ENCODE measurements at places on chromosomes 6 and 20.

DNA sequence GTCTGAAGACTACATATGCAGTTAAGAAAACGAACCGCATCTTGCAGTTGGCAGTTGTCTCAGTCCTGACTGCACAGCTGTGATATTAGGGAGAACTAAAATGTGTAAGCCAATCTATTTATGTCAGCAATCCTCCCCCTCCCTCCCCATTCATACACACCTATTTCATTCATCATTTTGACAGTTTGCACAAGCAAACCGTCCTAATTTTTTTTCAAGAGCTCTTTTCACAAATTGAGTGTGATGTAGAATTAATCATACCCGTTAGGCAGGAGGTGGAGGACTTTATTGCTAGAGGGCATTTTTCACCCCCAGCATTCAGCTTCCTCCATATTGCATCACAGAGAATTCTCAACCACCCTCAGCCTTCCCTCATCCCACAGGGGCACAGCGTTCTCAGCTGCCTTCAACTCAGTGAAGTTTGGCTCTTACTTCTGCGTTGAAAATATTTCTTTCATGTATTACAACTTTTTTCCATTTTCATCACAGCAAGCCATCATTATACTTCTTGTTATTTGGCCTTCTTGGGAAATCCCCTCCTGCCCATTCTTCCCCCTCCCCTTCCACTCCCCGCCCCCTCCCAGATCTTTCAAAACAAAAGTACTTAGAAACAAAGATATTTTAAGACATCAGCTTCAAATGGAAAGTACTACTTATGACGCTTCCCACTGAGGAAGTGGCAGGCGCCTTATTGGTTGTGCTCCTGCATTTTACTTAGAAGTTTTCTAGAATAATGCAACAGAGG, 37.5 kb downstream of the NOX3 start:
- ATAC-seq, result peak; percentile 13

GRCh38 chr20:48586730-48587129, 241.1 kb downstream of the PREX1 start:
- ATAC-seq, result no peak

- ATAC-seq, result no peak
Measured at GRCh38 chr6:47724300-47724699, 25.9 kb downstream of the ADGRF4 start.

DNA sequence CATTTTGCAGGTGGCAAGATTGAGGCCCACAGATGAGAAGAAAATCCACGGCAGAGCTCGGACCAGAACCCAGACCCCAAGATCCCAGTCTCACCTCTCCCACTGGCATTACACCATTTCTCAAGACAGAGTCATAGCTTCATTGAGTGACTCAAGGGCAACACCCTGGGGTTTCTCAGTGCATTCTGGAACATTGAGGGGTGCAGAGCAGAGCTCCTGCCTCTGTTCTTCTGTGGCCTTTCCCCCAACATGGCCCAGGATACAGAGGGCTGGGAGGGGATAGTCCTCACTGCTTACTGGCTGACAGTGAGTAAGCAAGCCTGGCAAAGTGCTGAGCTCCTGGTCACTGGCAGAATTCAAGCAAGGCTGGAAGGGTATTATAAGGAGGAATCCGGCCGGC, 74.0 kb downstream of the MDGA1 start:
- peak; percentile 65 for ATAC-seq

DNA sequence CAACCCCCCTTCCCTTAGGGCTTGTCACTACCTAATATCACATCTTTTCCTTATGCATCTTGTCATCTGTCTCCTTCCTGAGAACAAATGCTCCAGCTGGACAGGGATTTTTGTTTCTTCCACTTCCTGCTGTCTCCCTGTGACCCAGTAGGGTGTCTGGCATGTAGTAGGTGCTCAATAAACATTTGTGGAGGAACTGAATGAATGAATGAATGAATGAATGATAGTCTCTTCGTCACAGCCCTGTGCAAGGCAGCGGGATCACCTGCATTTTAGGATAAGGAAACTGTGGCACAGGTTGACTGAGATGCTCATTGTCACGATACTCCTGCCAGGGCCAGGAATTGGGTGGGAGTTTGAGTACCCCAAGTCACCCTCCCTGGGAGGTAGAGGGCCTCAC, 14.2 kb downstream of the LEMD2 start:
- ATAC-seq, result no peak

- no peak for ATAC-seq
Measured at GRCh38 chr20:51480507-51481270, 61.8 kb downstream of the NFATC2 start.

DNA sequence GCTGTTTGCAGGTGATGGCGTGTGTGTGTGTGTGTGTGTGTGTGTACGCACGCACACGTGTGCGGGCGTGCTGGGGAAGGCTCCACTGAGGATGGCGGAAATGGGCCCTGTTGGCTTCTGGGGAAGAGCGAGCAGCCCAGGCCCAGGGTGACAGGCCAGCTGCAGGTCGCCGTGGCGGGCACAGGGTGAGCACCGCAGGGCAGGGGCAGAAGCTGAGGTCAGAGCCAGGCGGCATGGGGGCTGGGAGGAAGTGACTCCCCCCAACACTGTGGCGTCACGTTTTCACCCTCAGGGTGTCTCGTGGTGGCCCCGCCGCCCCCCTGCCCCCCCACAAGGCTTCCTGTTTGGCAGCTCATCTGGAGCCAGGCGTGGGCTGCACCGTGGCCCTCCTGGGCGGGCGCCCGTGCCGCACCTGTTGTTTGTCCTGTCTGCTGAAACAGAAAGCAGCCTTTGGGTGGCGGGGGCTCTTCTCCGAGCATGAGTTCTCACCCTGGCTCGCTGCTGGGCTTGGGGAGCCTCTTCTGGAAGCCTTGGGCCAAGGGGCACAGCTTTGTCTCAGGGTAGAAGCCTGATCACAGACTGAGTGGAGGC, 7.1 kb downstream of the RBM38 start:
- ATAC-seq, result peak; percentile 50

- peak; percentile 69 for ATAC-seq
Measured at GRCh38 chr6:121222656-121223055, 111.6 kb downstream of the TBC1D32 start.

- no peak for ATAC-seq
Measured at GRCh38 chr20:11080781-11081377, 407.1 kb upstream of the JAG1 start.

GRCh38 chr6:52176550-52176949, 9.6 kb upstream of the IL17A start:
- ATAC-seq, result no peak

DNA sequence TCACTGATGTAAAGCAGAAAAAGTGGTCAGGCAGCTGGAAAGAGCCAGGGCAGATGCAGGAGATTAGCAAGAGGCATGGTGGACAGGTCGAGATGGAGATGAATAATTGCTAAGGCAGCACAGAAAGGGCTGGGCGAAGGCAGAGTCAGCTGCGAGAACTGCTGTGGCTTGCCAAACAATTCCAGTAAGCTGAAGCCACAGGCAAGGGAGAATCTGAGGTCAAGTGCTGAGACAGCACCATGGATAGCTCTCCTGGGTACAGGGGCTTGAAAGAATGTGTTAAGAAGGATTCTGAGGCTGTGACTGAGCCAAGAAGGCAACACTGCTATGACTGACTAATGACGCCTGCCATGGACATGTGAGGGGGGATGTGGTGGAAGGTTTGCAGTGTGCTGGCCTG, 220.8 kb upstream of the FOXA2 start:
- ATAC-seq, result peak; percentile 82

DNA sequence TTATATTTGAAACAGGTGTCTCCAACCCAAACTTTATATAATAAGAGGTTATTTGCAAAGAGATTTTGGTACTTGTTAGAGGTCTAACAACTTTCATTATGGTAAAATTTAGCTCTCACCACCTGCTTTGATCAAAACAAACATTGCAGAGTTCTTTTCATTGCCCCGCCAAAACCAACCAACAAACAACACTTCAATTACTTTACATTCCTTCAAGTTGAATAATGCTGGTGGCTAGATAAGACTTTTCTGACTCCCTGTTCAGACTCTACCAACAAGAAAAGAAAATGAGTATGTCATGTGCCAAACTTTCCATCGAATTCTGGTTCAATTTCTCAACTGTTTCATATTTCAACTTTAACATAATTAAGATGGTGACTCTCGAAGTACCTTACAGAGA, 311.1 kb downstream of the ADGRG6 start:
- no peak for ATAC-seq

DNA sequence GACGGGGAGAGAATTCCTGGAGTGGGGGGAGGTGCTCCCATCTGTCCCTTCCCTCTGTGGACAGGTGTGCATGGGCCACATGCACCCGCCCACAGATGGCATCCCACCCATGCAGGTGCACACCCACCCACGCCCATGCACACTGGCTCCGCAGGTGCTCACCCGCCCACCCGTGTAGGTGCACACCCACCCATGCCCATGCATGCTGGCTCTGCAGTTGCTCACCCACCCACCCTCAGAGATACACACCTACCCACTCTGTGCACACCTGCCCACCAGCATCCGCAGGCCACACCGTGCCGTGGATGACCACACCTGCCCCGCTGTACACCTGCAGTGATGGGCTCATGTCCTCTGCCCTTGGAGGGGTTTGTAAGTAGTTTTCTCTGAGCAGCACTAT, 132.0 kb downstream of the PHACTR3 start:
- no peak for ATAC-seq

GRCh38 chr20:34415079-34415478, 52.0 kb downstream of the ITCH start:
- peak; percentile 82 for ATAC-seq

DNA sequence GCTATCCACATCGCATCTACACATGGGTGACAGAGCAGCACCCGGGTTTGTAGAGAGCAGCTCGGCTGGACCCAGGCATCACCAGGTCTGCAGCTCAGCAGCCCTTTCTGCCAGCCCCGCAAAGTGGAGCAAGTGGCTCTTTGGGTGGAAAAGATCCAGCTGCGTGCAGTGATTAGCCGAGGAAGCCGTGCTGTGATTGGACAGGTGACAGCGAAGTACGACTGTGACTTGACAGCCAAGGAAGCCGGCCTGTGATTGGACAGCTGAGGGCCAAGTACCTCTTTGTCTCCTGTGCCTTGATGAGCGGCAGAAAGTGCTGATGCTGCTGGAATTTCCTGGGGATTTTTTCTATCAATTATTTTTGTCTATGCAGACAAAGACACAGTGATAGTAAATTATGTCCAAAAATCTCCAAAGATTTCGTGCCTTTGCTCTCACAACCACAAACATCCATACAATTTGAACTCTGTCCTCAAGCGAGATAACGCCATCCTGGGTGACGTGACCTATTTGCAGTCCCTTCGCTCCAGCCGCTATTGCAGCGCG, 62.3 kb upstream of the GPR31 start:
- no peak for ATAC-seq

DNA sequence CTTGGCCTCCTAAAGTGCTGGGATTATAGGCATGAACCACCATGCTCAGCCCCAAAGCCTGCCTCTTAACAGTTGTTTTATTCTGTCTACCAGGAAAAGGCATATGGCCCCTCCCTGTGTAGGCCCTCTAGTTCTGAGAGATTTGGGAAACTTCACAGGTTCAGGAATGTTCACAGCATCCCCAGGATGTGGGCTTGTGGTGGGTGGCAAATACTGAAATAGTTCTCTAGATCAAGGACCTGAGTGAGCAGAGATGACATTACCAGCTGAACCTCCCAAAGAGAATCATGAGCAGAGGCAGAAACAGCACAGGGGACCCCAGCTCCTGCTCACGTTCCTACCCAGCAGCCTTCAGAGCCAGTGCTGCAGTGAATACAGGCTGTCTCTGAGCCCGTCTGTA, 99.6 kb downstream of the SSR1 start:
- ATAC-seq, result no peak

- ATAC-seq, result peak; percentile 33
Measured at GRCh38 chr6:54574671-54575070, 266.4 kb downstream of the TINAG start.

DNA sequence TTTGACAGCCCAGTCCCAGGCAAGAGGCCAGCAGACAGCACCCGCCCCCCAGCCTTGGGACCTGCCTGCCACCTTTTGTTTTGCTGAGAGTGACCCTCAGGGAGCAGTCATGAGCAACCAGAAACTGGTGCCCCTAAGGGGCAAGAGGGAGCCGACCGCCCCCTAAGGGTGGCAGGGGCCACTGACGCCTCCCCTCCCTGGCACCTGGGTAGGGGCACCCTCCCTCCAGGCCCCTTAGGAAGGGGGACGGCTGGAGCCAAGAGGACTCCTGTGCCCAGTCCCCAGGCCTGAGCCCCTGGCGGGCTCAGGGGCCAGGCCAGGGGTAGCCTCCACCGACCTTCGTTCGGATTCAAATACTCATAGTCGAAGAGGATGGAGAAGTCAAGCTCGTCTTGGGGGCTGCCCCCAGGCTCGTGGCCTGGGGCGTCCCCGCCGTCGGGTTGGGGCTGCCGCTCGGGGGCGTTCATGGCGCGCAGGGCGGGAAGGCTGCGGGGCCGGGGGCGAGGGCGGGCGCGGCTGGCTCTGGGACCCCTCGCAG, 417 bp downstream of the NFATC2 start:
- peak; percentile 41 for ATAC-seq

- no peak for ATAC-seq
Measured at GRCh38 chr20:45907219-45907948, 4.6 kb downstream of the PLTP start.

GRCh38 chr20:31883829-31884228, 13.4 kb downstream of the TTLL9 start:
- no peak for ATAC-seq

DNA sequence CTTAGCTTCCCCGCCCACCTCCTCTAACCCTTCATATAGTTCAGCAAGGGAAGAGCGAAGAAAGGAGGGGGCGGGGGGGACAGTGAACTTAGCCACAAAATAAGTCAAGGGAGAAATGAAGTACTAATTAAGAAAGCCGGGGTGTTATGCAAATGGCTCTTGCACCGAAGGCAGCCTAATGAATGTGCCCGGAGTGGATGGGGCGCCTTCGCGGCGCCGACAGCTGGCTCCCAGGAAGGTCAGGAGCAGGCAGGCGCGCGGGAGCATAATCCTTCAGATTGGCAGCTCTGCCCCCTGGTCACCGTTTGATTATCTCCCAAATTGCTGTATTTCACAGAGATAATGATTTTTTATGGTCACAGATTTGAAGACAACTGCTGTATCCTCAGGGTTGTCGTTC, 395.1 kb downstream of the TFAP2B start:
- no peak for ATAC-seq

DNA sequence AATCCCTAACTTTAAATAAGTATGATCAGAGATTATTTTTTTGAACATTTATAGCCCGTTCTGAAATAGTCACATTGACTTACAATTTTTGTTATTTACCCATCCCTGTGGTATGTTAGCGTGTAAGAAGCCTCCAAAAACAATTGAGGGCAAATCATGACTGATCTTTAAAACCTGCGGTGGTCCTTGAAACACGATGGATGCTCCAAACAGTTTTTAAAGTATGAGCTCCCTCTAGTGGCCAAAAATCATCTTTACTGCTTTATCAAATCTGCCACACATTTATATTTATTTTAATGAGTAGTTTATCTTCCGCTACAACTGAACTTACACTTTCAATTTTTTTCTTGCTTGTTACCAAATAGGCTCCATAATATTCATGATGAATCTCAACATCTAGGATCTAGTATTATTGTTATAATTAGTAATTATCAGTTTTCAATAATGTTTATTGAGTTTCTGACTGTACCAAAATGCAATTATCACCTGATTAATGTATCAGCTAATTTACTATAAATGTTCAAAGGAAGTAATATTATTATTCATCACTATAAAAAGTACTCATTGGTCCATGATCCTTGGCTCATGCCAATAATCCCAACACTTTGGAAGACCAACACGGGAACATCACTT, 52.2 kb downstream of the MARCKS start:
- no peak for ATAC-seq
